ENCODE measurements at places on chromosomes 6 and 20.

DNA sequence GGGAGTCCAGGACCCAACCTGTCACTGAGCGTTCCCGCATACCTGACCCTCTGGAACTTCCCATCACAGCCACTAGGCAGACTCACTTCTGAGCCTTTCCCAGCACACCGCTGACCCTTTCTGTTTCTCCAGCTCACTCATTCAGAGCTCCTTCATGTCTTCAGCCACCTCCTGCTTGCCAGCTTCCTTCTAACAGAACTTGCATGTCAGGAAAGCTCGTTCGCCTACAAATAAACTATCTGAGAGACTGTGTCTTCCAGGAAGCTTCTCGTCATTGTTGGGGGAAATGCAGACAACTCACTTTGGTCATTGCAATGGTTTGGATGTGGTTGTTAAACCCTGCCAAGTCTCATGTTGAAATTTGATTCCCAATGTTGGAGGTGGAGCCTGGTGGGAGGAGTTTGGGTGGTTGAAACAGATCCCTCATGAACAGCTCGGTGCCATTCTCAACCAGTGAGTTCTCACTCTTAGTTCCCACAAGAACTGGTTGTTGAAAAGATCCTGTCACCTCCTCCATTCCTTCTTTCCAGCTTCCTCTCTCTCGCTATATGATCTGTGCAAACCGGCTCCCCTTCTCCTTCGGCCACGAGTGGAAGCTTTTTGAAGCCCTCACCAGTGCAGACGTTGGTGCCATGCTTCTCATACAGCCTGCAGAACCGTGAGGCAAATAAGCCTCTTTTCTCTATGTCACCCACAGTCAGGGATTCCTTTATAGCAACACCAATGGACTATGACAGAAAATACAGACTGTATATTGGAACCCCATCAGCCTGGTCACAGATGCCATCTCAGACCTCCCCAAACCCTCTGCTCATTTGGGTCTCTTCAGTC, 1.4 kb upstream of the MUC21 start:
- DNase-seq, result peak; percentile 76

- no peak for DNase-seq
Measured at GRCh38 chr6:28996844-28997510, 8.1 kb downstream of the ZNF311 start.

DNA sequence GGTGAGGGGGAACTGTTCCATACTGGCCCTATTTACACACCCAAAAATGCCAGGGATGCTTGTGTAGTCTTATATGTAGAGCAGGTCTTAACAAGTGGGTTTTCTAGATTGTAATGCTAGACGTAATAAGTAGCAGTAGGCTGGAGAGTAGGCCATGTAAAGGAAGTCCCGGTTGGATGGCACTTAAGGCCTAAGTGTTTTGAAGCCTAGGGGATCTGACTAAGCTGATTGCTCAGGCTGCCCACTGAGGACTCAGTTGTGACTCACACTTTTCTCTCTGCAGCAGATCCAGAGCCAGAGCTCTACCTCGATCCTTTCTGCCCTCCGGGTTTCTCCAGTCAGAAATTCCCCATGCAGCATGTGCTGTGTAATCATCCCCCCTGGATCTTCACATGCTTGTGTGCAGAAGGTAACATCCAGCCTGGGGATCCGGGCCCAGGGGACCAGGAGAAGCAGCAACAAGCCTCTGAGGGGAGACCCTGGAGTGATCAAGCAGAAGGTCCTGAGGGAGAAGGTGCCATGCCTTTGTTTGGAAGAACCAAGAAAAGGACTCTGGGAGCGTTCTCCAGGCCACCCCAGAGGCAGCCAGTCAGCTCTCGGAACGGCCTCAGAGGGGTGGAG, 26.6 kb downstream of the ZNF133 start:
- peak; percentile 86 for DNase-seq

DNA sequence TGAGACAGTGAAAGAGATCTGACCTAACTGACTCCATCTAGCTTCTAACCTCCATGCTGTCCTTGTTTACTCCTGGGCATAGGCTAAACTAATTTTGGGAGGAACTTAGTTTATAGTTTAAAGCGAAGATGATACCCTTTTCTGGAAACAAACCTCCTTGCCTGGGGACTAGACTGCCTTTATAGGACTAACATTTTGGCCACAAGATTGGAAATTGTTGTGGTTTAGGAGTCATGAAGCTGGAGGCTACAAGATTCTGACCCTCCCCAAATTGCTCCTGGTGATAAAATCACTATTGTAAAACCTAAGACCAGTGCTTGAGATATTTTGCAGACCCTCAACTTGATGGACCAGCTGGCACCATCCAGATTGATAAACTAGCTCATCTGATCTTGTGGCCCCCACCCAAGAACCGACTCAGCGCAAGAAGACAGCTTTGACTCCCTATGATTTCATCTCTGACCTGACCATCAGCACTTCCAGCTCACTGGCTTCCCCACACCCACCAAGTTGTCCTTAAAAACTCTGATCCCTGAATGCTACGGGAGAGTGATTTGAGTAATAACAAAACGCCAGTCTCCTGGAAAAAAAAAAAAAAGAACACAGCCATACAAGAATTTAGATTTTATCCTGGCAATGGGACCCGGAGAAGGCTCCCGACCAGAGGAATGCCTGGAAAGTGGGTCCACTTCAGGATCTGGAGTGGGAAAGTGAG, 63.0 kb downstream of the ABHD12 start:
- DNase-seq, result peak; percentile 57

- DNase-seq, result no peak
Measured at GRCh38 chr6:136491251-136491650, 59.0 kb downstream of the MAP7 start.

DNA sequence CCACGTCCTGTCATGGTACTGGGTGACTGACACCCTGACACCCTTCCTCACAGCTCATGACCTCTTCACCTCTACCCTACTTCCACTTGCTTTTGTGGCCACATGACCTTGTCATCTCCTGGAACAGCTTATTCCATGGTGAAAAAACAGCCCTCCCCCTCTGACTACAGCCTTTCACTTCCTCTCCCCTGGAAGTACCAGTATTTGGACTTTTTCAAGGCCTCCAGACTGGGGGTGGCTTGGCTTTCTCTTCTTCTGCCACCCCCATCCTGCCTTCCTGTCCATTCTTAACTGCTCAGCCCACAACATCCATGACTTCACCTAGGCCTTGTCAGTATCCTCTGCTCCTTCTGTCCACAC, 168.4 kb downstream of the CARMIL1 start:
- DNase-seq, result no peak

GRCh38 chr6:108735310-108736001, 112.8 kb upstream of the ARMC2 start:
- DNase-seq, result peak; percentile 71

DNA sequence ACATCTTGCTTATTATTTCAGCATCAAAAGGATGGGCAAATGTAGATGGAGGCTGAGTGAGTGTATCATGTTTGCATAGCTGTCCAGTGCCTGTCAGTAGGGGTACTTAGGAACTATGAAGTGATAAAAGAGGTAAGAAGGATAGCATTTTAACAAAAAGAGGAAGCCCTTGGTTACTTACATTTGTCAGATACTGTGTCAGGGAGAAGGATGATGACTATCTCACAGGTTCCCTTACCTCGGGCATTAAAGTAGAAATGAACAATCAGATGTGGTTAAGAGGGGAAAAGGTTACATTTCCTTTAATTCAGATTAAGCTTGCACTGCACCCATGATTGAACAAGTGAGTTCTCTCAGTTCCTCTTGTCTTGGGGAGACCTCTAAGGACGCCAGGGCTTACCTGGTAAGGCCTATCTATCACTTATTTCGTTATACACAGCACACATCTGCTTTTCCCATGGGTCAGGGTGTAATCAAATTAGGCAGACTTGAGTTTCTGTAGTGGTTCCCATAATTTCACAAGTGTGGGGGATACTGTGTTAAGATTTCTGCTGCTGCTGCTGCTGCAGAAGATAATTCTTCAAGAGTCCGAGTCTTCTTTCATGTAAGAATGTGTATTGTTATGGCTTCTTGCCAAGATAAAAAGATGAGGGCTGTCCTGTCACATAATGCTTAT, 4.5 kb downstream of the FOXO3 start:
- peak; percentile 70 for DNase-seq

DNA sequence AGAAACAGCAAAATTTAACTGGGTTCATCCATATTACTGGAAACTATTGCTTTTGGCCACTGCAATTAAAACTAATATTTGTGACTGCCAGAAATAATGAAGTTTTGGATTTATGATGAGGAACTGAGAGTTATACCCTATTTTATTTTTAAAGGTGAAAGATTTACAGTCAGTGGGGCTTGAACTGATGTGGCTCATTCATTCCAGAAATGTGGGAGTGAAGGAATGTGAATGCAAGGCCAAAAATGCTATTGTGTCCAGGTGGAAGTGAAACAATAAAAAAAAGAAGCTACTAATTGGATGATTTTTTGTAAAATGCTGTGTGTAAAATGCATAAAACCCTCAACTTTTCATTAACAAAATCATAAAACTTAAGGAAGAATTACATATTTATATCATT, 491.9 kb downstream of the COL12A1 start:
- no peak for DNase-seq

GRCh38 chr6:34154668-34155447, 9.0 kb upstream of the GRM4 start:
- DNase-seq, result peak; percentile 23

GRCh38 chr6:21992178-21992967, 304.5 kb downstream of the PRL start:
- DNase-seq, result peak; percentile 41

GRCh38 chr6:125182237-125183008, 28.9 kb downstream of the TPD52L1 start:
- peak; percentile 33 for DNase-seq

Measured in kidney tubule cell (primary cell).